ENCODE measurements at places on chromosomes 5 and 9. TPM values are rescaled to one million over a fixed set of nuclear protein-coding genes. Genes with fewer than 3 reads are reported as not detected.
A peak's percentile ranks its signal among the peaks of the same experiment; 100 is the strongest.

DNA sequence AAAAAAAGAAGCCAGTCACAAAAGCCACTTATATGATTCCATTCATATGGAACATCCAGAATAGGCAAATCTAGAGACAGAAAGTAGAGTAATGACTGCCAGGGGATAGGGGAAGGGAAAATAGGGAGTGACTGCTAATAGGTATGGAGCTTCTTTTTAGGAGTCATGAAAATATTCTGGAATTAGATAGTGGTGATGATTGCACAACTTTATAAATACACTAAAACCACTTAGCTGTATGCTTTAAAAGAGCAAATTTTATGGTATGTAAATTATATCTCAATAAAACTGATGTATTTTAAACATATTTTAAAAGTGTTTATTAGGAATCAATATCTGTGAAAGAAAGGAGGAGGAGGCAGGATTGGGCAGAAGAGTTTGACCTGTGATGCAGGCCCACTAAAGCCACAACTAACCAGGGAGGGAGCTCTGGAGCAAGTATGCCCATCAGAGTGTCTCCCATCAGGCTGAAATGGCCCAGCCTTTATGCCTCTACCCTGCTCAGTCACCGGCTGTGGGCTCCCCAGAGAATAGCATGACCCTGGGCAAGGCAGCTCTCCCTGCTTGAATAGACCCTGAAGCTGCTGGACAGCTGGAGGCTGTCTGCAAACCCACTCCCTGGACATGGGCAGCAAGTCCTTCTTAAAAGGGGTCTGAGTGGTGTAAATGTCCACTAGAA, 96.0 kb upstream of the SLC44A1 start:
- no peak for DNase-seq
- H3K36me3 ChIP-seq: no peaks in the 10 kb centered on the region
- H3K27me3 ChIP-seq: no peaks in the 10 kb centered on the region
- H3K4me1 ChIP-seq: no peaks in the 10 kb centered on the region
- no peak overlapping the region for H3K4me3 ChIP-seq

DNA sequence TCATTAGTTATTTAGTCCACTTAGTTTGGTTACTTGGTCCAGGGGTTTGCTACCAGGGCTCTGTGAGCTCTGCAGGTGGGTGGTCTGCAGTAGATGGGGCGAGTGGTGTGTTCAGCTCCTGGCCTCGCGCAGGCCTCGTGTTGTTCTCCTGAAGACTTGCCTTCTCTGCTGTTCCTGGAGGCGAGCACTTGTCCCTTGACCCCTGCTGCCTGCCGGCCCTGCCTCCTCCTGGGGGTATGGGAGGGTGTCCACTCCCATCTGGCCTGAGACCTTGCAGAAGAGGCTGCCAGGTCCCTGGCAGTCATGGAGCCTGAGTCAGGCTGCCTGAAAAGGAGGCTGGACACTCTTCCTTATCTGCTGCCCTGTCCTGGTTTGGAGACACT, 137.0 kb downstream of the CACNA1B start:
- no peak overlapping the region for H3K4me3 ChIP-seq
- no peak overlapping the region for H3K27ac ChIP-seq
- no peaks in the 10 kb centered on the region for H3K36me3 ChIP-seq
- H3K27me3 ChIP-seq: no peaks in the 10 kb centered on the region
- H3K4me1 ChIP-seq: no peaks in the 10 kb centered on the region
- DNase-seq: no peak

DNA sequence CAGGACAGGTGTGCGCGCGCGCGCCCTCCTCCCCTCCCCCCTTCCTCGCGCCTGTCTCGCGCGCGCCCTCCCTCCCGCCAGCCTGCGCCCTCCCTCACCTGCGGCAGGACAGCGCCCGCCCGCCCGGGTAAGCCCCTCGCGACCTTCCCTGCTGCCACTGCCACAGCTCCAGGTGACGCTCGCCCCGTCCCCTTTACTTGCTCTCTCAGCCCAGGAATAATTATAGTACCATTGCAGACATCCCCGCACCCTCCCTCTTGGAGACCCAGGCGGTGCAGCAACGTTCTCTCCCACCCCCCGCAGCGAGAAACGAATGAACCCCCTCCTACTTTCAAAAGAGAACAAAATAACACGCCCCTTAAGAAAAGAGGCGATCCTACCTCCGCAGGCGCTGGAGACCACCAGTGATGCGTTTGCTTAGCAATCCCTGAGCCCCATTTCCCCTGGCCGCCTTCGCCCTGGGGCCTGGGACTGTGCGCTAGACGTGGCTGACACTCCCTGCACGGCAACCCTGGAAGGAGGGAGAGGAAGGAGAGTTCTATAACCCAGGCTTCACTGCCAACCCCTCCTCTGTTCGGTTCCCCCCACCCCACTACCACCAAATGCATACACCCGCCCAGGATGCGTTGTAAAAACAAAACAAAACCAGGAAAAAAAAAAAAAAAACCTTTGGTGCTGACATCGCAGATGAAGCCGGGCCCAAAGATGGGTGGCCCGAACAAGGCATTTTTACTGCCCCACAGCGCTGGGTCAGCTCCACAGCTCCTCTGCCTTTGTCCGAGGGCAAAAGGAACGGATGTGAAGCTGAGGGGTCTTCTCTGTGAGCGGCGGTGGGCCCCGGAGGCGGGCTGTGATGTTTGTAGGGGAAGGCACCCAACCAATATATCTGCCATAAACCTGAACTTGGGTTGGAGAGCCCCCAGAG, 5.6 kb upstream of the PURA start:
- DNase-seq: no peak
- peak overlapping the region; percentile 97 for H3K27ac ChIP-seq
- peak overlapping the region; percentile 39 for H3K4me3 ChIP-seq
- H3K4me1 ChIP-seq: peaks cover 15% of the 10 kb centered on the region

GRCh38 chr5:115977988-115978387, 15.7 kb downstream of the LVRN start:
- no peak overlapping the region for H3K4me3 ChIP-seq
- DNase-seq: no peak
- H3K4me1 ChIP-seq: no peaks in the 10 kb centered on the region
- no peaks in the 10 kb centered on the region for H3K27me3 ChIP-seq
- no peak overlapping the region for H3K27ac ChIP-seq

Gene TMC1
- 0.31 TPM for total RNA-seq

- H3K27me3 ChIP-seq: no peaks in the 10 kb centered on the region
- no peak overlapping the region for H3K4me3 ChIP-seq
- peak overlapping the region; percentile 24 for H3K27ac ChIP-seq
- DNase-seq: no peak
- H3K4me1 ChIP-seq: no peaks in the 10 kb centered on the region
Observed at GRCh38 chr5:177509991-177510566, 453 bp upstream of the DOK3 start.

Gene NDUFA8
- 66.7 TPM for total RNA-seq

Gene SUB1
- total RNA-seq: 439 TPM

Gene AGTPBP1
- total RNA-seq: 13.0 TPM

GRCh38 chr5:53302529-53302928, 177.9 kb upstream of the FST start:
- H3K36me3 ChIP-seq: no peaks in the 10 kb centered on the region
- no peak overlapping the region for H3K4me3 ChIP-seq
- no peaks in the 10 kb centered on the region for H3K4me1 ChIP-seq
- DNase-seq: no peak
- H3K27ac ChIP-seq: no peak overlapping the region
